ENCODE measurements at places on chromosomes 12 and 14.

DNA sequence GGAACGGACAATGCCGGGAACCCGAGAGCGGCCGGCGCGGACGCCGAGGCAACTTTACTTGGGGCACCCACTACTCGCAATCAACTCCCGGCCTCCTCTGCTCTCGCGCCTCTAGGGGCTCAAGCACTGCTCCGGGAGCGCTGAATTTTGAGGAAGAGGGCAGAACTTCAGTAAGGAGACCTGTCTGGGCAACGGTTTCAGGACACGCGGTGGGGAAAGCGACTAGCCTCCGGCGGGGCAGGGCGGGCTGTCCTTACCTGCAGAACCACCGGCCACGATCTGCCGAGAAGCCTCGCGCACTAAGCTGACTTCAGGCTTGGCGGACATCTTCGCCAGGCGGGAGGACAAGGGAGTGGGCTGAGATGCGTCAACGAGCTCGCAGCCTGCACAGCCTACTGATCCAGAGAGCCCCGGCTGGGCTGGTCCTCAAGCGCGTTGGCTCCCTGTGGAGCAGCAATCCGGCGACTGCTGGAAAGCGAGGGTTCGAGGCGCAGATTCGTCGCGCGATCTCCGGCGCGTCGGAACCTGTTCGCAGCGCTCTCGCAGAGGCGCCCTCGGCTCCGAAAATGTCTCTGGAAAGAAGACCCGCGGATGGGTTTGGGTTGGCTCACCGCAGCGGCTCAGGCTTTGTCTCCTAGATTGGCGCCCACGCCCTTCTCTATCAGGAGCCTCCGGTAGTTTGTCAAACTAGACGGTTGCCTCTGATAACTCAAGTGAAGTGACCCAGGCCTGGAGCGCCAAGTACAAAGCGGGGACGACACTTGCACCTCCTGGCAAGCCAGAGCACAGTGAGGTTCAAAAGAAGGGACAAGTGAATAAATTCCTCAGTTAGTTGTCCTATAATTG, at the start of gene SLC25A21:
Gene SLC25A21, minus strand, starts transcription at position 583 of the 846 bp plus-strand sequence.
- no peaks in the 10 kb centered on the region for H3K36me3 ChIP-seq
- no peaks in the 10 kb centered on the region for H3K4me1 ChIP-seq
- H3K27me3 ChIP-seq = no peaks in the 10 kb centered on the region
- H3K4me3 ChIP-seq = no peak within 1 kb of the TSS

GRCh38 chr14:55756557-55756956, 176.6 kb downstream of the KTN1 start:
- H3K4me3 ChIP-seq = no peak overlapping the region
- H3K27me3 ChIP-seq = peaks cover 12% of the 10 kb centered on the region
- no peaks in the 10 kb centered on the region for H3K4me1 ChIP-seq
- H3K36me3 ChIP-seq = no peaks in the 10 kb centered on the region

GRCh38 chr14:75501080-75501479, 21.2 kb upstream of the BATF start:
- no peaks in the 10 kb centered on the region for H3K36me3 ChIP-seq
- H3K27ac ChIP-seq = no peak overlapping the region
- H3K4me3 ChIP-seq = no peak overlapping the region
- no peak for DNase-seq

DNA sequence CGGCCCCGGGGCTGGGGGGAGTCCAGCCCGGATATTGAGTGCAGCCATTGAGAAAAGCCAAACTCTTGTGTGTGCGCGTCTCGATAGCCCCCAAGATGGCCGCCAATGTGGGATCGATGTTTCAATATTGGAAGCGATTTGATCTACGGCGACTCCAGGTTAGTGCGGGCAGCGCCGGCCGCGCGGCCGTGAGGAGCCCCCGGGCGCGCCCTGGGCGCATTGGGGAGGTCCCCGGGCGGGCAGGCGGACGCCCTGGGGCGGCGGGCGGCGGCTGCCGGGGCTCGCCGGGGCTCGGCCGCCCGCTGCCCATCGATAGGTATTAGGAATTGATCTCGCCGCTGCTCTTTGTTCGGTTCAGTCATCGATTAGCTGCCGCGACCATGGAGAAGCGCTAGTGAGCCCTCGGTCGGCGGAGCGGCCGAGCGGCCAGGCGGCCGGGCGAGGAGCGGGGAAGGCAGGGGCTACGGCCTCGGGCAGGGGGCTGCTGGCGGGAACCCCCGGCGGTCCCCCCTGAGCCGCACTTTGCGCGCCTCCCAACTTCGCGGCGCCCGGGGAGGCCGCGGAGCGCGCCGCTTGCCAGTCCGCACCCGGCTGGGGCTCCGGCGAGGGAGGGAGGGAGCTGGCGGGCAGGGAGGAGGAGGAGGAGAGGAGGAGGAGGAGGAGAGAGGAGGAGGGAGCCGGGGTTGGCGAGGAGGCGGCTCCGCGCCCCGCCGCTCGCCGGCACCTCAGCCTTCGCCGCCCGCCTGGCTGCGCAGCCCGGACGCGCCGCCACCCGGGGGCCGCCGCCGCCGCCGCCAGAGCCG, 113.9 kb upstream of the MYL2 start:
- H3K36me3 ChIP-seq = peaks cover 4% of the 10 kb centered on the region
- peaks cover 87% of the 10 kb centered on the region for H3K27me3 ChIP-seq
- no peak for DNase-seq

DNA sequence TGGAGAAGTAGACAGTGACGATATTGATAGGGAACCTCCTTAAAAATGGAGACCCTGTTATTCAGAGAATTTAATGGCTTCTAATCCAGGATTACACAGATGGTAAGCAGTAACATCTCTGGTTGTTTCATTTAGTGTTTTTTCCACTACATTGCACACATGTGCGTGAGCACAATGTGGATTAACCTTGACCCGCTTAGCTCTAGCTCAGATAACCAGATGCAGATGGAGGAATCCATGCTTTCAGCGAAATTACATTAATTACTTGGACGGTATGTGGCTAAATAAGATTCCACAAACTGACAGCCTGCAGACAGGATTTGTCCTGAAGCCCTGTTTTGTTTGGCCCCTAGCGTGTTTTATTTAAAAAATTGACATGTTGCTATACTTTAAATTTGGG, 378.4 kb downstream of the CCDC91 start:
- no peak for DNase-seq
- peaks cover 2% of the 10 kb centered on the region for H3K36me3 ChIP-seq
- H3K4me1 ChIP-seq = no peaks in the 10 kb centered on the region
- H3K27ac ChIP-seq = no peak overlapping the region
- no peak overlapping the region for H3K4me3 ChIP-seq

GRCh38 chr14:106844608-106845285, 1318.4 kb downstream of the TMEM121 start:
- H3K4me3 ChIP-seq = peak overlapping the region; percentile 94

- no peak overlapping the region for H3K4me3 ChIP-seq
- H3K36me3 ChIP-seq = no peaks in the 10 kb centered on the region
- no peaks in the 10 kb centered on the region for H3K4me1 ChIP-seq
- peaks cover 5% of the 10 kb centered on the region for H3K27me3 ChIP-seq
- DNase-seq = no peak
Observed at GRCh38 chr12:101942250-101942605, 64.8 kb downstream of the DRAM1 start.

DNA sequence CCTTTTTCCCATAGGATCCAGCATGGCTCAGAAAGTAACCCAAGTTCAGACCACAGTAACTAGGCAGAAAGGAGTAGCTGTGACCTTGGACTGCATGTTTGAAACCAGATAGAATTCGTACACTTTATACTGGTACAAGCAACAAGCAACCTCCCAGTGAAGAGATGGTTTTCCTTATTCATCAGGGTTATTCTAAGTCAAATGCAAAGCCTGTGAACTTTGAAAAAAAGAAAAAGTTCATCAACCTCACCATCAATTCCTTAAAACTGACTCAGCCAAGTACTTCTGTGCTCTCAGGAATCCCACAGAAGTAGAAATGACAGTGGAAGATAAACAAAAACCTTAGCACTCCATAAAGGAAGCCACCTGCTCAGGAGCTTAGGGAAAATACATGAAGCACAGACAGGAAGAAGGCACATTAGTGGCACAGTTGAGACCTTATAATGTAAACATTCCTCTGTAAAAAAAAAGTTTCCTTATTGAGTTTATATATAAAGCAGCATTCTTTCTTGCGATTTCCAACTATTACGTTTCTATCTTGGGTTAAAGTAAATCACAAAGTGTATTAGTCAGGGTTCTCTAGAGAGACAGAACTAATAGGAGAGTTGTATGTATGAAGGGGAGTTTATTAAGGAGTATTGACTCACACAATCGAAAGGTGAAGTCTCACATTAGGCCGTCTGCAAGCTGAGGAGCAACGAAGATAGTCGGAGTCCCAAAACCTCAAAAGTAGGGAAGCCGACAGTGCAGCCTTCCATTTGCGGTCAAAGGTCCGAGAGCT, 398.4 kb downstream of the DAD1 start:
- DNase-seq = no peak
- H3K27me3 ChIP-seq = no peaks in the 10 kb centered on the region
- H3K4me3 ChIP-seq = no peak overlapping the region
- no peaks in the 10 kb centered on the region for H3K4me1 ChIP-seq

DNA sequence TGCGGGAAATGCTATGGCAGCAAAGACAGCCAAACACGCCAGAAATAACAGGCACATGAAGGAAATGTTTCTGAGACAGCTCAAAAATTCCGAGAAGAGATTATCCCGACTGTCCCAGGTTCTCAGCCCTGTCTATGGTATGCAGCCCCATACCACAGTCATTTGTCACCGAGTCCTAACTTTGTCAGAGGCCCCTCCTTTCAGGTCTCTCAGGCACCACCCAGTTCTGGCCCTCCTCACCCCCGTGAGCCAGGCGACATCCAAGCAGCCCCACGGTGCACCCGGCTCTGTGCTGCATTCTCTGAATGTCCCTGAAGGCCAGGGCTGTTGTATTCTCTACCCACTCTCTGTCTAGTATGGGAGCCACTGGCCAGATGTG, 24.0 kb downstream of the SSH1 start:
- peaks cover 8% of the 10 kb centered on the region for H3K36me3 ChIP-seq
- peak overlapping the region; percentile 63 for H3K27ac ChIP-seq
- H3K27me3 ChIP-seq = no peaks in the 10 kb centered on the region
- no peak overlapping the region for H3K4me3 ChIP-seq
- H3K4me1 ChIP-seq = peaks cover 60% of the 10 kb centered on the region

DNA sequence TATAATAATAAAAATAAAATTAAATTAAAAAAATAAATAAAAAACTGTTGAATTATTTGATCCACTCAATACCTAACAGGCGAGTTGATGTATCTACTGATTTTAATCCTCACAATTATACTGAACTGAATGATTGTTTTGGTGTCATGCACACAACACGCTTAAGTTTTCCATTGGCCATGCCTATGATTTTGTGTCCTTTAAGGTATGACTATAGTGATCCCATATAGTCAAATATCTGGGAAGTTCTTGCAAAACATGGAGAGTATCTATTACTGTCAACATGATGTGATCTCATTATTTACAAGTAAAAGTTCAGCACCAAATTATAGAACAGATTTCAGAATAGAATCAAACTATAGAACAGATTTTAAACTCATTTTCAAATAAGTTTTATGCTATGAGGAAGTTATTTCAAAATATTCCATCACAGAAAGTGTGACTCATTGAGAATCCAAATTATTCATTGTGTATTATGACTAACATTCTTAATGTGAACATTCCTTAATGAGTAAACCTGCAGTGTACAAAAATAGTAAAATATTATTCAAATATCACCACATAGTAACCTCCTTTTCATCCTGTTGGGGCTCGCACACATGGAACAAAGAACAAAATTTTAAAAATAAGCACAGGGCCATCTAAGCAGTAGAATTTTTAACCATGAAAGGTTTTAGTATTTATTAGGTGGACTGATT, 190.4 kb downstream of the SLC25A21 start:
- DNase-seq = no peak
- H3K36me3 ChIP-seq = no peaks in the 10 kb centered on the region
- no peaks in the 10 kb centered on the region for H3K4me1 ChIP-seq
- H3K27me3 ChIP-seq = no peaks in the 10 kb centered on the region
- no peak overlapping the region for H3K4me3 ChIP-seq

- no peaks in the 10 kb centered on the region for H3K27me3 ChIP-seq
- H3K4me1 ChIP-seq = no peaks in the 10 kb centered on the region
- H3K27ac ChIP-seq = no peak overlapping the region
- no peaks in the 10 kb centered on the region for H3K36me3 ChIP-seq
Observed at GRCh38 chr14:55535516-55536203, 44.3 kb upstream of the KTN1 start.

- H3K4me1 ChIP-seq = peaks cover 7% of the 10 kb centered on the region
- H3K4me3 ChIP-seq = no peak overlapping the region
- H3K27ac ChIP-seq = no peak overlapping the region
Observed at GRCh38 chr14:70635971-70636595, 5.6 kb upstream of the TTC9 start.

DNA sequence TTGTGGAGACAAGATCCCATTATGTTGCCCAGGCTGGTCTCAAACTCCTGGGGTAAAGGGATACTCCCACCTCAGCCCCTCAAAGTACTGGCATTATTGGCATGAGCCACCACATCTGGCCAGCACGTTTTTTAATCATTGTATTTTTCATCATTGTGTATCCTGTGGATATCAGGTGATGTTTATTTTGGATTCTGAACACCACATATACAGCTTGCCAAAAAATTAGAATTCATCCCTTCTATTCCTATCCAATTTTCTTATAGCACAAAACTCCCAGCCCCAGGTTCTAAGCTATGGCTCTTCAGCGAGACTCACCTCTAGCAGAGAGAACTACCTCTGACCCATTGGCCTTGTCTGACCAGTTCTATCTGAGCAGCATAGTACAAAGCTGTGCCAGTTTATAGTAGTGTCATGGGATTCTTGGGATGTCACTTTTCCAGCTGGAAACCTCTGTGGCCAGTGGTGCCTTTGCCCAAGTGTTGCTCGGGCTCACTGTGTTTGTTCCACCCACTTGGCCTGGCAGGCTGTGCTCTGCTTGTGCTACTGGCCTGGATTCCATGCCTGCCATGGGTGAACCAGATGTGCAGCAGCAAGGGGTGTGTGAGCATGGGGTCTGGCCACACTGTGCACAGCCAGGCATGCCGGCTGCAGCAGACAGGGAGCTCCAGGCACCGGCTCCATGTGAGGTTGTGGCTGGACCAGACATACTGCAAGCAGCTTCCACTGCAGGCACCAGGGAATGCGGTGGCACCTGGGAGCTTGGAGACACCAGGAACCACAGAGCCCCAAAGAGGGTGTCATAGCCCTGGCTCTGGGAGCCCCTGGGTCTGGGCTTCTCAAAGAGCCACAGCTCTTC, 37.2 kb downstream of the TIMELESS start:
- no peaks in the 10 kb centered on the region for H3K36me3 ChIP-seq
- H3K4me3 ChIP-seq = no peak overlapping the region
- H3K27ac ChIP-seq = no peak overlapping the region
- H3K27me3 ChIP-seq = no peaks in the 10 kb centered on the region

DNA sequence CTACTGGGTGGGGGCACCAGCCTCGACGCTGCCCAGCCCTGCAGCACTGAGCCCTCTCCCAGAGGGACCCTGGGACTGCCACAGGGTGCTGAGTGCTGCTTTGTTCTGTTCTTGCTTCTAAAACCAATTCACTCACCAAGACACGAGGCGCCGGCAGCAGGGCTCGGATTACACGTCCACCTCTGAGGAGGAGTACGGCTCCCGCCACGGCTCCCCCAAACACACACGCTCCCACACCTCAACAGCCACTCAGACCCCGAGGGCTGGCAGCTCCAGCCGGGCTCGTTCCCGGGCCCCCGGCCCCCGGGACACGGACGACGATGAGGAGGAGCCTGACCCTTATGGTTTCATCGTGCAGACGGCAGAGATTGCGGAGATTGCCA, 24.3 kb downstream of the CEP170B start:
- H3K4me3 ChIP-seq = no peak overlapping the region
- H3K27ac ChIP-seq = no peak overlapping the region
- H3K4me1 ChIP-seq = no peaks in the 10 kb centered on the region
- no peak for DNase-seq
